ENCODE measurements at places on chromosomes 2 and 18. TPM values are rescaled to one million over a fixed set of nuclear protein-coding genes. Genes with fewer than 3 reads are reported as not detected.
A peak's percentile ranks its signal among the peaks of the same experiment; 100 is the strongest.

DNA sequence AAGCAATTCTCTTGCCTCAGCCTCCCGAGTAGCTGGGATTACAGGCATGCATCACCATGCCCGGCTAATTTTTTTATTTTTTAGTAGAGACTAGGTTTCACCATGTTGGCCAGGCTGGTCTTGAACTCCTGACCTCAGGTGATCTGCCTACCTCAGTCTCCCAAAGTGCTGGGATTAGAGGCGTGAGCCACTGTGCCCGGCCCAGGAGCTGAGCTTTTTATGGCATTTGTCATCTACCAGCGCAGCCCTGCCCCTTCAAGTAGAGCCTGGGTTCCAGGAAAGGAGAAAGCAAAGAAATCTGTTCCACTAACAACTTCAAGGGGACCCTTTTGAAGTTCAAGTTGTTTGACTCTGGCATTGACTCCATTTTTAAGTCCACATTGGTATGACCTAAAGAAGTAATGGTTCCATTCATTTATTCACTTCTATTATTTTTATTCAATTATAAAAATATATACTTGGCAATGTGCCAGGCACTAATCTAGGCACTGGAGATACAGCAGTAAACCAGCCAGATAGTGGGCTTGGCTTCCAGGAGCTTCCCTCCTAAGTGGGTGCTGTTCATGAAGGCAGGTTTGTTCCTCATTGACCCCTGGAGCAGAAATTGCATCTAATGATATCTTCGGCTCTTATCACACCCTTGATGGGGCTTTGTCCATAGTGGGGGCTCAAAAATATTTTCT, 8.0 kb upstream of the SFTPB start:
- no peak overlapping the region for H3K4me3 ChIP-seq
- H3K27me3 ChIP-seq: no peaks in the 10 kb centered on the region
- H3K4me1 ChIP-seq: peaks cover 11% of the 10 kb centered on the region
- H3K27ac ChIP-seq: no peak overlapping the region
- no peaks in the 10 kb centered on the region for H3K36me3 ChIP-seq

SANBR gene
- 1.3 TPM for total RNA-seq

TUBA3E gene
- total RNA-seq: not detected

CDH7 gene
- total RNA-seq: not detected

DNA sequence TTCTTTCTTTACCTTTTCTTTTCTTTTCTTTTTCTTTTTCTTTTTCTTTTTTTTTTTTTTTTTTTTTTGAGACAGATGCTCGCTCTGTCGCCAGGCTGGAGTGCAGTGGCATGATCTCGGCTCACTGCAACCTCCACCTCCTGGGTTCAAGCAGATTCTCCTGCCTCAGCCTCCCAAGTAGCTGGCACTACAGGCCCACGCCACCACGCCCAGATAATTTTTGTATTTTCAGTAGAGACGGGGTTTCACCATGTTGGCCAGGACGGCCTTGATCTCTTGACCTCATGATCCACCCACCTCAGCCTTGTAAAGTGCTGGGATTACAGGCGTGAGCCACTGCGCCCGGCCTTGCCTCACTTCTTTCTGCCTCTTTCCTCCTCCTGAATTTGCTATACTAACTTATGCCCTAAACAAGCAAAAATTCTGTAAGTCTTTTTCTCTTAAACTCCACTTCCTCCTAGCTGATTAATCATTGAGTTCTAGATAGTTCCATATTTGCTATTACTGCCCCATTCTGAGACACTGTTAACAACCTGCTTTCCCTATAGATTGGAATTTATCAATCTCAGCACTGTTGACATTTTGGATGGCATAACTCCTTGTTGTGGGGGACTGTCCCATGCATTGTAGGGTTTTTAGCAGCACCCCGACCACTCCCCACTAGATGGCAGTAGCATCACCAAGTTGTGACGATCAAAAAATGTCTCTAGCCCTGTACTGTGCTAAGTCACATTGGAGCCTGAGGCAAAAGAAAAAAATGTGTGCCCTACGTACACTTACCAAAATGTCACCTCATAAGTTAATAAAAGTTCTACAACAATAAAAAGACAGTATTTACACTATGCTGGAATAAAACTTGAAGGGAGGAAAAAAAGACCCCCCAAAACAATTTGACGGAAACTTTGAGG, 16.4 kb upstream of the THADA start:
- DNase-seq: peak; percentile 72
- no peaks in the 10 kb centered on the region for H3K36me3 ChIP-seq
- no peaks in the 10 kb centered on the region for H3K27me3 ChIP-seq

GRCh38 chr2:168210895-168211570, 36.4 kb downstream of the STK39 start:
- H3K4me1 ChIP-seq: peaks cover 18% of the 10 kb centered on the region
- no peaks in the 10 kb centered on the region for H3K36me3 ChIP-seq
- DNase-seq: no peak
- no peak overlapping the region for H3K27ac ChIP-seq
- H3K4me3 ChIP-seq: peak overlapping the region; percentile 21
- H3K27me3 ChIP-seq: no peaks in the 10 kb centered on the region

- H3K27me3 ChIP-seq: no peaks in the 10 kb centered on the region
- no peak for DNase-seq
- peaks cover 40% of the 10 kb centered on the region for H3K4me1 ChIP-seq
- no peaks in the 10 kb centered on the region for H3K36me3 ChIP-seq
- H3K4me3 ChIP-seq: no peak overlapping the region
- no peak overlapping the region for H3K27ac ChIP-seq
These were observed 15.4 kb upstream of the TET3 start for GRCh38 chr2:73969356-73969755.

DNA sequence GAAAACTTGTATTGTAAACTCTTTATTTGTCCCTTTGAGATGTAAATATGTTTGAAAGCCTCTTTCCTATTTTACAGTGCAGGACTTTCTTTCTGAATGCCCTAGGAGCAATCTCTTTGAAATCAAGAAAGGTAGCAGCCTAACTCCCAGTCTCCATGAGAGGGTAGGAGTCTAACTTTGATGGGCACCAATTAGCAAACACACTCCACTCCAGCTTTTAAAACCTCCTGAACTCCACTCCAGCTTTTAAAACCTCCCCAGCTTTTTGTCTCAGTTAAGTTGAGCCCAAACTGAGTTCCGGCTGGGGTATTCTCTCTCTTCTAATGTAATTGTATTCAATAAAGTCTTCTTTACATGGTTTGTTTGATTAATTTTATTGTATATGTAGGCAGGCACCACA, 493.7 kb upstream of the CDH7 start:
- H3K27me3 ChIP-seq: no peaks in the 10 kb centered on the region
- no peak overlapping the region for H3K27ac ChIP-seq
- no peak for DNase-seq
- no peak overlapping the region for H3K4me3 ChIP-seq
- H3K36me3 ChIP-seq: no peaks in the 10 kb centered on the region

- peaks cover 12% of the 10 kb centered on the region for H3K36me3 ChIP-seq
- H3K4me1 ChIP-seq: no peaks in the 10 kb centered on the region
- no peaks in the 10 kb centered on the region for H3K27me3 ChIP-seq
- H3K4me3 ChIP-seq: no peak overlapping the region
- no peak for DNase-seq
These were observed 12.9 kb downstream of the ADCY3 start for GRCh38 chr2:24907116-24907515.

SKA1 gene
- 0.08 TPM for total RNA-seq

ZNF516 gene
- 29.3 TPM for total RNA-seq

DNA sequence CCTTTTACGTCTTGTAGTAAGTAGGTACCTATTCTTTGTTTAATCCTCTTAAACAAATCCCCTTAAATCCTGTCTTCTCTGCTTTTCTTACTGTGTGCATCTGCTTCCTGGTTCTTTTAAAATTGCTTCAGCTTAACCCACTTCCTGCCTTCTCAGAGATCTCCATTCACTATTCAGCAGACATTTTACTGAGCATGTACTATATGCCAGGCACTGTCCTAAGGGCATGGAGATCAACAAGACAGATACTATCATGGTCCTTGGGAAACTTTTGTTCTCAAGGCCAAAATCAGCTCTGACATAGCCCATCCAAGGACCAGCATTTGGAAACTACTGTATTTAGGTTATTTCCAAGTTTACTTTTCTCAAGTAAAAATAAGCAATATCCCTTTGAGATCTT, 227.5 kb downstream of the TPGS2 start:
- H3K27ac ChIP-seq: no peak overlapping the region
- no peaks in the 10 kb centered on the region for H3K36me3 ChIP-seq
- H3K4me3 ChIP-seq: no peak overlapping the region
- DNase-seq: no peak
- no peaks in the 10 kb centered on the region for H3K27me3 ChIP-seq

Data from CD4-positive, alpha-beta T cell (primary cell).